ENCODE measurements at places on chromosomes 7 and 10. TPM values are rescaled to one million over a fixed set of nuclear protein-coding genes. Genes with fewer than 3 reads are reported as not detected.

DNA sequence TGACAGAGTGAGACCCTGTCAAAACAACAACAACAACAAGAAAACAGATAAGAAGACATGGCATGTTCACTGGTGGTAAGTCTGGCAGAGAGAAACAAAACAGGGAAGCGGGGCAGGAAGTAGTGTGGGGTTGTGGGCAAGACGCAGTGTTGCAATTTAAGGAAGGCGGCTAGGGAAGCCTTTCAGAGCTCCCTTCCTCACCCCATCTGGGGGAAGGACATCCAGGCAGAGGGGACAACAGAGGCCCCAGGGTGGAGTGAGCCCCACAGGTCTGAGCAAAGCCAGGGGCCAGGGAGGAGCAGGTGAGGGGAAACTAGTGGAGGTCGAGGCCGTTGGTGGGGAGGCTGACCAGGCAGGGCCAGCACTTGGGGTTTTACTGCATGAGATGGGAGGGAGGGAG lies 16.8 kb downstream of the LAT2 start:
- no peak for DNase-seq
- no peak overlapping the region for H3K27ac ChIP-seq
- H3K4me3 ChIP-seq = no peak overlapping the region
- H3K36me3 ChIP-seq = peaks cover 19% of the 10 kb centered on the region
- H3K4me1 ChIP-seq = no peaks in the 10 kb centered on the region

GRCh38 chr7:19111474-19112273 lies 5.8 kb downstream of the TWIST1 start:
- no peak overlapping the region for H3K27ac ChIP-seq
- no peak overlapping the region for H3K4me3 ChIP-seq
- H3K27me3 ChIP-seq = no peaks in the 10 kb centered on the region
- no peak for DNase-seq
- no peaks in the 10 kb centered on the region for H3K36me3 ChIP-seq

DNA sequence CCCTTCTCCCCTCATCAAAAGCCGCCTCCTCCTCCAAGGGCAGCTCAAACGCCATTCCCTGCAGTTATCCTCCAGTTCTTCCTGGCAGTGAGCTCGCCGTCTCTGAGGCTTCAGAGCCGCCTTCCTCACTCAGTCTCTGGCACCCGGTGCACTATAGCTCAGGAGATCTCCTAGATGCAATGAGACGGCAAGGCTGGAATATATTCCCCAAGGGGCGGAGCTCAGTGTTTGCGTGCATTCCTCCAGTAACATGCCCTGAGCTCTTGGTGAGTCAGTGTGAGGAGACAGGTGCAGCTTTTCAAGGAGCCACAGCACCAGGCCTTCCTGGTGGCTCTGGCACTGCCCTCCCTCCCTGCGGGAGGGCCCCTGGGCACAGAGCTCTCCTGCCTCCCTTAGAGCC lies 512.6 kb upstream of the FOXK1 start:
- H3K36me3 ChIP-seq = no peaks in the 10 kb centered on the region
- no peak overlapping the region for H3K4me3 ChIP-seq
- no peaks in the 10 kb centered on the region for H3K27me3 ChIP-seq
- no peak for DNase-seq
- no peaks in the 10 kb centered on the region for H3K4me1 ChIP-seq

DNA sequence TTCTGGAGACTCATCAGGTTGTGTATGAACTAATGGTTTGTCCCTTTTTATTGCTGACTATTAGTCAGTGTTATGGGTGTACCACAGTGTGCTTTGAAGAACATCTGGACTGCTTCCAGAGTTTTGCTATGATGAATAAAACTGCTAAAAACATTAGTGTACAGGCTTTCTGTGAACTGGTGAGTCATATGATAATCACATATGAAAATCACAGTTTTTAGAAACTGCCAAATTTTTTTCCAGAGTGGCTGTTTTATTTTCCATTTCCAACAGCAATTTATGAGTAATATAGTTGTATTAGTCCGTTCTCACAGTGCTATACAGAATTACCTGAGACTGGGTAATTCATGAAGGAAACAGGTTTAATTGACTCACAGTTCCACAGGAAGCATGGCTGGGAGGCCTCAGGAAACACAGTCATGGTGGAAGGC lies 281.2 kb upstream of the VSTM2A start:
- H3K4me3 ChIP-seq = no peak overlapping the region
- H3K27me3 ChIP-seq = no peaks in the 10 kb centered on the region

- no peaks in the 10 kb centered on the region for H3K36me3 ChIP-seq
- no peaks in the 10 kb centered on the region for H3K27me3 ChIP-seq
- no peak overlapping the region for H3K27ac ChIP-seq
- DNase-seq = peak; percentile 63
- no peak overlapping the region for H3K4me3 ChIP-seq
Observed at GRCh38 chr7:34107276-34107675, 201.9 kb downstream of the BMPER start.

- peaks cover 4% of the 10 kb centered on the region for H3K4me1 ChIP-seq
- no peaks in the 10 kb centered on the region for H3K36me3 ChIP-seq
- no peak overlapping the region for H3K27ac ChIP-seq
- no peaks in the 10 kb centered on the region for H3K27me3 ChIP-seq
Observed at GRCh38 chr10:73992899-73993788, 4.8 kb upstream of the VCL start.

CALHM3 gene
- not detected for total RNA-seq

NUDT13 gene
- 1.1 TPM for total RNA-seq

All from IMR-90 (cell line).